ENCODE measurements at places on chromosomes 3 and 15.

GRCh38 chr15:74821091-74821789 lies 5.2 kb upstream of the CPLX3 start:
- DNase-seq: no peak

- DNase-seq: no peak
These were observed 278.2 kb upstream of the KCNH8 start for GRCh38 chr3:18870074-18870640.

DNA sequence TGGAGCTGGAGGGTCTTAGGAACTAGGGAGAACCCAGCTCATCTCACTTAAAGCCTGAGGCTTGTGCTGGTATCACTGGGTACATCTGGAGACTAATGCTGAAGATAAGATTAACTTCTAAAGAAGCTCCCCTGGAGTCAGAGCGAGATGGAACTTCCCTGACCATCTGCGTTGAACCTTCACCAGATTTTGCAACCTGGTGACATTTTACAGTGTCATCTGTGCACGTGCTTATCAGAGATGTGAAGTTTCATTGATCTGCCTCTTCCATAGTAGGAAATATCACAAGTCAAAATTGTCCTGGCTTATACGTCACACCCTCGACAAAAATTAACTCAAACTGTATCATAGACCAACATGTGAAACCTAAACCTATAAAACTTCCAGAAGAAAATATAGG lies 395.5 kb downstream of the SHQ1 start:
- no peak for DNase-seq

DNA sequence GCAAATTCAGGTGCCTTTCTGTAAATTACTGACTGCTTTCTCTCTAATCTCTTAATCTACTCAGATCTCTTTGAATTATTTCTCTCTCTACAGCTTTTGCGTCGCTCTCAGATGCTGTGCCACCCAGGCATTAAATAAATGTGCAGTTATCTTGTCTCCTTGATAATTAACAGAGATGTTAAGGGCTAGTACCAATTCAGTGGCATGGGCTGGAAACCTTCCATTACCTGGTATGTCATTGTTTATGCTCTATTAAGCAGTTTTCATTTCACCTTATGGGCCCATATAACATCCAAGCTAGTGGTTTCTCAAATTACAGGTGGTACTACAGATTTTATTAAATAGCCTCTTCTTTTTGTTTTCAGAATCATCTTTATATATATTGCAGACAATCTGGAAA lies 66.0 kb downstream of the PEX5L start:
- DNase-seq: no peak

DNA sequence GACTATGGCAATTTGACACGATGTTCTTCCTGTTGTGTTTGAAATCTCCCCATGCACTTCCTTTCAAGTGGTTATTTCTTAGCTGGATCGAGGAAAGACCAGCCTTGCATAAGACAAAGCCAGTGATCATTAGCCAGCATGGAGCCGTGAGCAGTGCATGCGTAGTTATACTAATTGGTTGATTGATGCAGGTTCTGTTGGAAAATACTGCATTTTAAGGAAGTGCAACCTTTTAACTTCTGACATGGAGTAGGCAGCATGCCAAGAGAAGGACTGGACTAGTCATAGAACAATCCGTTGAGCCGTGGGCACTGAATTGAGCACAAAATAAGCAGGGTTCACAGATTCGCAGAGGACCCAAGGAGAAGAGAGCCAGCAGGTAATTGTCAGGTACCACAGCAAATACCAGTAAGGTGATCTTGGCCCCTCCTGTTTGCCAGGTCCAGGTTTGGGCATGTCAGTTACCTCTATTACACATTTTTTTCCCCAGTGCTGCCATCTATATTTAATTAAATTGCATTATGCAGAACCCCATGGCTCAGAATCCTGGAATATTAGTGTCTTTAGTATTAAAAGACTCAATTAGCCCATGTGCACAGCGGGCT lies 29.0 kb upstream of the BCL6 start:
- DNase-seq: no peak

- no peak for DNase-seq
These were observed 327.0 kb upstream of the SEMA6D start for GRCh38 chr15:47390208-47390765.

DNA sequence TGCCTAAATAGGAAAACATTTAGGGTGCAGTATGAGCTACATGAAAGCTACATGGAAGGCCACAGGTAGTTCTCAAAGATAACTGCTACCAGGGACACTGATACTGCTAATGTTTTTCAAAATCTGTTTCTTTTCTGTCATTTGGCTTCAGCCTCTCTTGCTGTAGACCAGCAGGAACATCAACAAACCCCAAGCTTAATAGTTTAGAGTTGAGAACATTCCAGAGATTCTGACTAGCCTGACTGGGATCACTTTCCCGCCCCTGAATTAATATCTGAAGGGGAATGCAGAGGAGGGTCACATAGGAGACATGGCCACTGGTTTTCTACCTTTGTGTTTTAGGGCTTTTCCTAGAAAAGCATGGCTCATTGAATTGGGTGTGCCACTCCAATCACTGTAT lies 16.9 kb upstream of the C3orf38 start:
- no peak for DNase-seq

GRCh38 chr3:23804441-23805209 lies 1.1 kb upstream of the UBE2E1 start:
- no peak for DNase-seq

DNA sequence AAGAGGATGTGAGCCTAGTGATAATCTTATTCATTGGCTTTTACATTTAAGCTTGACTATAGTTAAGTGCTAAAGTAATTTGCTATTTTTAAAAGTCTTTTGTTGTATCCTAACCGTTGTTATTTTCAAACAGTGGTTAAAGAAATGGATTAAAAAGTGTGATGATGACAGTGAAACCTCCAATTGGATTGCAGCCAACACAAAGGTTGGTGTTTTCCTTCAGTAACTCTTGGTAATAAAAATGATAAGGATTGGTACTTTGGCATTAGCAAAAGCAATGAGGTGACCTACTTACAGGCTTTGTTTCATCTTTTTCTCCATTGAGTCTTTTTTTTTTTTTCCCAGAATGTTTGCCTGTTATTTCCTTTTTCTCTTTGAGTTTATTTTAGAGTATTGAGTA lies 87.5 kb upstream of the GOLGA6B start:
- no peak for DNase-seq

DNA sequence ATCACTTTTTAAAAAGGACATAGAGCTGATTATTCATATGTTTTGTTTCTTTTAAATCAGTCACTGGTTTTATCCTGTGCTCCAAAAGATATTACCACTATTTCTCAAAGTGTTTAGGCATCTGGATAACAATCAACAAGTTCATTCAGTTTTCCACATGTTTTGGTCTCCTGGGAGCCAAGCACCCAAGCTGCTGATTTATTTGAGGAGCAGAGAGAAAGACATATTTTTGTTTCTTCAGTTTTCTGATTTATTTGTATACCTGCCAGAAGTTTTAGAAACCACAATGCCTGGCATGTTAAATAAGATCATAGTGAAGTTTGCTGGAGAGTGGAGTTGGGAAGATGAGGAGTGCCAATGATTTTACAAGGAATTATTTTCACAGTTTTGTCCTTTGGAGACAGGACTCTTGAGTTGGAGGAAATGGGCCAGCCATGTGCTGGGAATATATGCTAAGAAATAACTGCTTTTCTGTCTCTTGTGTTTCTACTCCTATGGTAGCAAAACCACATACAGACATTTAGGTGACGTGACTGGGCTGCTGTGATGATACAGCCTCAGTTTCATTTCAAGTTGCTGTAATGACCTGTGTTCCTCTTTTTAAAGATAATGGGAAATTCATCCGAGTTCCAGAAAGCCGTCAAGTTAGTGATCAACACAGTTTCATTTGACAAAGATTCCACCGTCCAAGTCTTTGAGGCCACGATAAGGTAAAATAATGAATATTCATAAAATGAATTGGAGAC lies 11.7 kb downstream of the EDEM1 start:
- DNase-seq: peak; percentile 40

GRCh38 chr3:9147896-9148266 lies 101.6 kb downstream of the SRGAP3 start:
- no peak for DNase-seq

DNA sequence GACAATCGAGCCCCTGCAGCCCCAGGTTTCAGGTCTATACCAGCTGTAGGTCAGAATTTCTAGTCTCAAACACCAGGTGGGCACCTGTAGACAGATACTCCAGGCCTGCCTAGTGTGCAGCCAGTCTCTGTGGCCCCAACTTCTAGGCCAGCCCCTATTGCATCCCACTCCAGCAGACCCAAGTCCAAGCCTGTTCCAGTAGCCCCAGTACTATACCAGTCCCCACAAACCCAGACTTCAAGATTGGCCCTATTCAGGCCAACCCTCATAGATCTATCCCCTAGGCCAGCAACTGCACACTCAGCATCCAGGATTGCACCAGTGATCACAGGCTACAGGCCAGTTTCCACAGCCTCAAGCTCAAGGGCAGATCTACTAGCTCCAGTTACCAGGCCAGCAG lies 344.0 kb downstream of the PYDC2 start:
- DNase-seq: no peak

DNA sequence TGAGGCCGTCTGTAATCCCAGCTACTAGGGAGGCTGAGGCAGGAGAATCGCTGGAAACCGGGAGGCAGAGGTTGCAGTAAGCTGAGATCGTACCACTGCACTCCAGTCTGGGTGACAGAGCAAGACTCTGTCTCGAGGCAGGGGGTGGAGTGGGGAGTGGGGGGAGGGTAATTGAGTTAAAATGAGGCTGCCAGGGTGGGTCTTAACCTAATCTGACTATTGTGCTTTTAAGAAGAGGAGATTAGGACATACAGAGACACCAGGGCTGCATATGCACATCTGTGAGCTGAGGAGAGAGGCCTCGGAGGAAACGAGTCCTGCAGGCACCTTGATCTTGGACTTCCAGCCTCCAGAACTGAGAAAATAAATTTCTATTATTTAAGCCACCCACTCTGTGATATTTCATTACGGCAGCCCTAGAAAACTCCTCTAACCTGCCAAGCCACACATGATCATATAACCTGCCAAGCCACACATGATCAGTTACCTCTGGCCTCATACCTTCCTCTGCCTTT lies 197.0 kb downstream of the THSD4 start:
- no peak for DNase-seq

DNA sequence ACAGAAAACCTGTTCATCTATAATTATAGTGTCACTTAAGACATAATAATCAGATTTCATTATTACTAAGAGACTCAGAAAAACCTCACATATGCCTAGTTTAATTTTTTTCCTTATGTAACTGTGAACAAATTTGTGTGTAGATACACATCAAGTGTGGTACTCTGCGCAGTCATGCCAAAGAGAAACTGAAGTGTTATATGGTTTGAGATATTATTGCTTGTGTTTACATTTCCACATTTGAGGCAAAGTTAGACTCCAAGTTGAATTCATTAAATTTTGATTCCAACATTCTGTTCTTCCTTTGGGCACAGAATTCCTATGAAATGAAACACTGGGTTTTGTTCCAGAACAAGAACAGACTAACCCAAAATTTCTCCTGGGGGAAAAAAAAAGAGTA lies 2.2 kb downstream of the MBNL1 start:
- no peak for DNase-seq

DNA sequence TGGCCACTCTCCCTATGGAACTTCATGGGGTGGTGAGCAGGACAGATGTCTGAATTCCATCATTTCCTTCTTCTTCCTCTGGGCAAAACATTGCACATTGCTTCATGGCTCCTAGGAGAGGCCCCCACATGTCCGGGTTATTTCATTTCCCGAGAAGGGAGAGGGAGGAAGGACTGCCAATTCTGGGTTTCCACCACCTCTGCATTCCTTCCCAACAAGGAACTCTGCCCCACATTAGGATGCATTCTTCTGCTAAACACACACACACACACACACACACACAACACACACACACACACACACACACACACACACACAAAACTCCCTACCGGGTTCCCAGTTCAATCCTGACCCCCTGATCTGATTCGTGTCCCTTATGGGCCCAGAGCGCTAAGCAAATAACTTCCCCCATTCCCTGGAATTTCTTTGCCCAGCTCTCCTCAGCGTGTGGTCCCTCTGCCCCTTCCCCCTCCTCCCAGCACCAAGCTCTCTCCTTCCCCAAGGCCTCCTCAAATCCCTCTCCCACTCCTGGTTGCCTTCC lies 1.9 kb downstream of the RHO start:
- no peak for DNase-seq

DNA sequence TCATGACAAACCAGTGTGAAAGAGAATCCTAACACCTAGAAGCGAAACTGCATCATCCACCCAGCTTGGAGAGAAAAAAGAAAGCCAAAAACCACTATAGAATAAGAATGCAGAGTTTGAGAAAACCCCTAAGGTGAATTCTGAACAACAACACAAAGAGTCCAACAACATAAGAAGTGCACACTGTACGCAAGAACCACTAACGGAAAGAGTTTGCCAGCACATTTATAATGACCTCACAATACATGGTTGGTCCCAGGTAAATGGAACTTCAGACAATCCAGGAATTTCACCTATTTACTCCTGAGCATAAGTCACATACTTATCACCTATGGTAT lies 128.3 kb upstream of the BHLHE40 start:
- DNase-seq: no peak

DNA sequence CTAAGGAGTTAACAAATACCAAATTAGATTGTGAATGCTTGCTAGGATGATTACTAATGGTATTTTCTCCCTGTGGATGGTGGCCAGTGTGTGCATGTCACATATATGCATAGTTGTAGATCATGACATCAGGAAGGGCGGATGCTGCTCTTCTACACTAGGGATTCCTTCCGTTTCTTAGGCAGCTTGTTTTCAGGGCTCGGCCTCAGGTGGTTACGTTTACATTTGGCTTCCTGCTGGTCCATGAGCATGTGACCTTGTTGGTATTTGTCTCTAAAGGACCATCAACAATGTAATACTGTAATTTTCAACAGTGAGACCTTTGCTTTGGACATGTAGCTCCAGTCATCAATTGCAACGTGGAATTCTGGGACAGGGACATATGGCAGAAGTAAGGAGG lies 221.4 kb downstream of the NR1D2 start:
- DNase-seq: no peak

GRCh38 chr15:40789119-40789518 lies 17.8 kb upstream of the ZFYVE19 start:
- no peak for DNase-seq

GRCh38 chr3:39388741-39389248 lies 5.6 kb downstream of the SLC25A38 start:
- DNase-seq: no peak

DNA sequence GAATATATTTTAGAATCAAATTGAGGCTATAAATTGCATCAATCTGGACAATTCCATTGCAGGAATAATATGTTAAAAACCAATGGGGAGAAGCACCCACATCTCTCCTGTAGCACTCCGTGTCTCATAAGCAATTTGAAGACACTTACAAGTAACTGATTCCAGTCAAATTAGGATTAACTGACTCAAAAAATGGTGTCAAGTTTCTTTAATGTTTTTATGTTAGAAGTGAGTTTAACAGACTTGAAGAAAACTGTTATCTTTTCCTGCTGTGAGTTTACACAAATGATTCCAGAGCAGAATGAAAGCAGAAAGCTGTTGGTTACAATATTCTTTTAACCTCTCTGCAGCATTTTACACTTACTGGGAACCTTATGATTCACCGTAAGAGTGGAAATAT lies 23.2 kb downstream of the RLBP1 start:
- DNase-seq: no peak

- DNase-seq: no peak
These were observed 55.6 kb upstream of the SKOR1 start for GRCh38 chr15:67769497-67770357.

All from stimulated activated CD4-positive, alpha-beta T cell treated with anti-CD3 and anti-CD28 coated beads, Interleukin-15, amount 100 ng/mL, for 24 hours (primary cell).